Subcutaneous preadipocyte (primary cell): ENCODE measurements at places on chromosomes 4 and X. TPM values are rescaled to one million over a fixed set of nuclear protein-coding genes. Genes with fewer than 3 reads are reported as not detected.

MAGEA2 gene
- total RNA-seq = not detected in 2 replicates

NEUROG2 gene
- not detected in 2 replicates for total RNA-seq

AFF2 gene
- total RNA-seq = under 0.01 and 0.37 TPM in 2 replicates

IL13RA1 gene
- 44.1 and 44.8 TPM in 2 replicates for total RNA-seq

RNF212 gene
- total RNA-seq = 0.73 and 1.6 TPM in 2 replicates
